Effector CD8-positive, alpha-beta T cell (primary cell): ENCODE measurements at places on chromosomes 1 and 21.
A peak's percentile ranks its signal among the peaks of the same experiment; 100 is the strongest.

DNA sequence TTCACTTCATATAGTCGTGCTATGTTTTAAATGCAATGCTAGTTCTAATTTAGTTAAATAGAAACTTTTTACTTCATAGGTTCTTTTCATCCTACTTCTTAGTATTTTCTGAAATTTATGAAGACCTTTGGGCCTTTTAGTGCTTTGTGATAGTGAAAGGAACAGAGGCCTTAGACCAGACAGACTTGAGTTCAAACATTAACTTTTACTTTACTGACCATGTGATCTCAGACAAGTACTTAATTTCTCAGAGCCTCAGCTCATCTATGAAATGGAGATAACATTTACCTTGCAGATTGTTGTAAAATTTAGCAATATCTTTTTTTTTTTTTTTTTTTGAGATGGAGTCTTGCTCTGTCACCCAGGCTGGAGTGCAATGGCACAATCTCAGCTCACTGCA is 57.5 kb downstream of the AK5 start:
- no peak for DNase-seq

GRCh38 chr1:245116131-245116530 is 38.7 kb upstream of the KIF26B start:
- no peak for DNase-seq

- DNase-seq: no peak
Observed at GRCh38 chr1:185483664-185484450, 166.8 kb upstream of the IVNS1ABP start.

DNA sequence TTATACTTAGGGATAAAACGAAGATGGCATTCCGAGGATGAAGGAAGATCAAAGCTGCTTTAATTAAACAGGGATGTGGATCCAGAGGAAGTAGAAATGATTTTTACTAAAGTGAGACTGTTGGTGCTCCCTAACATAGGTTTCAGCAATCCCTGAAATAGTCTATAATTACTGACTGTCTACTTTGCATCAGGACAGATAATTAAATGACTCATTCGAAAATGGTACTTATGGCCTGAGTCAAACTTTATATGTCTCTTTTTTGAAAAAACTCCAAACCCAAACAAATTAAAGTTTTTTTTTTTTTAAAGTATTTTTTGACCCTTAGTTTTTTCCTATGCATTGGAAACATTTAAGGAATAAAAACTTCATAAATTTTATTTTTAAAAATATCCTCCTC is 90.3 kb downstream of the LYST start:
- DNase-seq: no peak

- no peak for DNase-seq
Observed at GRCh38 chr1:56589369-56589768, 10.0 kb upstream of the PLPP3 start.

DNA sequence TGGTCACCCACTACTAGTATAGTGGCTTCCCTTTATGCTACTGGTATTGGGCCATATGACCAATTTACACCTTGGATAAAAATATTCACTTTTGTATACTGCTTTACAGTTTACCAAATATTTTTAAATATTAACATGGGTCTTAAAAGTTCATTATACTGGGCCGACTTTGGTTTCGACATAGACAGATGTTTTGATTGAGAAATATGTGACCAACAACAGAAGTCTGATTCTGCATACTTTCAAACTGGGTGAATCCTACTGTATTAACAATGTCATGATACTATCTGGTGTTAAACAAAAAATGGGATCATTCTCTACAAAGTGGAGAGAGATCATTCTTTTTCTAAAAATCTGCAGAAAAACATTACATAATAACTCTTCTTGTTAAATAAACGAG is 134.8 kb downstream of the AKT3 start:
- no peak for DNase-seq

DNA sequence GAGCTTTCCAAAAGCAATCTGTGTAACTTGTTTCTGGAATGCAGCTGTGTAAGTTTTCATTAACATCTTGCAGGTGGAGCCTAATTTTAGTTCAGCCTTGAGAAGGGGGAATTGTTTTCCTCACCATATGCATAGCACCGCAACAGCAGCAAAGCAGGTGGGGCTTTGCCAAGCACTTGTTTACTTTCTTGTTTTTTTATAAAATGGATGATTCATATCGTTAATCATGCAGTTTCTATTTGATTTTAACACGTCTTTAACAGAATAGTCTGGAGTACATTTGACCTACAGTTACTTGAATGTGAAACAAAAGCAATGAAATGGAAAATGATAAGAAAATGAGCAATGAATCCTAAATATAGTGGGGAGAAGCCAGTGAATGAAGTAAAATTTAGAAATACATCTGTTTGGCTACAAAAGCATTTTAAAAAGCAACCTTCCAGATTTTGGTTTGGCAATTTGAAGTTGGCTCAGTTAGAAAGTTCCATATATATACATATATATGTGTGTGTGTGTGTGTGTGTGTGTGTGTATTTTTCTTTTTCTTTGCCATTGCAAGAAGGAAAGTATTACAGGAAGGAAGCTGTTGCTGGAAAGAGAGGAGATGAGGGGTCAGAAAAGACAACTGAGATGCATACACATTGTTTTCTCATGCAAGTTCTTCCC is 119.0 kb upstream of the ADGRL2 start:
- no peak for DNase-seq

DNA sequence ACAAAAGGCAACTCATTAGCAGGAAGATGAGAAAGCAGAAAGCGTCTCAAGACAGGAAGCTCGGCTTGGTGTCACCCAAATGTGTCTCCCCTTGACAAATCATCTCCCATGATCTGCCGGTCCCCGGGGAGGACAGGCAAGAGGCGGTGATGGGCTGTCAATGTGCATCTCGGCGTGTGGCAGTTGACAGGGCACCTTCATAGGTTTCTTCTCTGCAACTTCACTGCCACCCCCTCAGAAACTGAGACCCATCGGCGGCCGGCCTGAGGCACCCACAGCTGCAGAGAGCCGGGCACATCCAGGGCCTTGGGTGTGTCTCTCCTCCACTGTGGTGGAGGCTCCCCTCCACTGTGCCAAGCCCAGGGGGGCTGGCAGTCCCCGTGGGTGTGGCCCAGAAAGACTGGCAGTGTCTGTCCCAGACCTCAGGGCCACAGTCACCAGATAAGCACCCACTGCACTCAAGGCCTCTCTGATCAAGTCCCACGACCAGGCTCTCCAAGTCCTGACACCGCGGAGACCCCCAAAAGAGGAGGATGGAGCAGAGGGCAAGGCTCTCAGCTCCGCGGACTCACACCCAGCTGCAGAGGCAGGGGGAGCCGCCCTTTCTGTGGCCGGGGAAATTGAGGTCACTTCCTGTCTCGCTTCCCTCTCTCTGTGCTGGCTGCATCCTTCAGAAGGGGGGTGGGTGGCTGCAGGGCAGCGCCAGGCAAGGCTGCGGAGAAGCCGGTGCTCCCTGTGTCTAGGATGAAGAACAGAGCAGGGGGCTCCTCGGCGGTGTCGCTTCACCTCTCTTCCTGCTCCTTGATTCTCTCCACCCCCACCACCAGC is 39.6 kb upstream of the LBR start:
- peak; percentile 60 for DNase-seq

GRCh38 chr1:31694069-31694963 is 9.5 kb downstream of the COL16A1 start:
- DNase-seq: no peak

DNA sequence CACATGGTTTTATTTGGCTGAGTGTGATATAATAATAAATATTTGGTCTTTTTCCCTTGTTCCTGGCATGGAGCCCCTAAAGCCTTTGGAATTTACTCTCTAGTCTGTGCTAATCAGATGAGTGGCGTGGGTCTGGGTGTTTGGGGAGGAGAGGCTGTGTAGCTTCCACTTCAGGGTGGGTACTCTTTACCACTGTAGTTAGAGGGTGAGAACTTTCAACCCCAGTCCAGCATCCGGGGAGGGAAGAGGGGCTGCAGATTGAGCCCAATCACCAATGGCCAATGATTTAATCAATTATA is 20.0 kb downstream of the USP25 start:
- no peak for DNase-seq

GRCh38 chr1:14539953-14540563 is 58.4 kb upstream of the KAZN start:
- no peak for DNase-seq

- DNase-seq: no peak
Observed at GRCh38 chr1:234686035-234686434, 76.1 kb upstream of the IRF2BP2 start.

DNA sequence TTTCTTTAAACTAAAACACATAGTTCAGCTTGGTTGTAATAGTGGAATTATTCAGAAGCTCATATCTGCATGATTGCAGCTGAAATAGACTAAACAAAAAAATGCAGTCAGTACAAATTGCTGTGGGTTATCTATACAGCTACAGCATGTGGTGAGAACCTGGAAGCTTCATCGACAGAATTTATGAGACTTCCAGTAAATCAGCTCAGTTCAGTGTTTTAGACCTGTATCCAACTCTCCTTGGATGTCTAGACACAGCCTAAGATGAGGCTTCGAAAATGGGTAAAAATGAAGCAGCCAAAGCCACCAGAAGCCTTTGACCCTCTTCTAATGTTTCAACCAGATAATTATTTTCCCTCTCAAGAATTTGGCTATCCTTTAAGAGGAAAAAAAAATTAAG is 127.1 kb upstream of the C1orf105 start:
- DNase-seq: no peak

DNA sequence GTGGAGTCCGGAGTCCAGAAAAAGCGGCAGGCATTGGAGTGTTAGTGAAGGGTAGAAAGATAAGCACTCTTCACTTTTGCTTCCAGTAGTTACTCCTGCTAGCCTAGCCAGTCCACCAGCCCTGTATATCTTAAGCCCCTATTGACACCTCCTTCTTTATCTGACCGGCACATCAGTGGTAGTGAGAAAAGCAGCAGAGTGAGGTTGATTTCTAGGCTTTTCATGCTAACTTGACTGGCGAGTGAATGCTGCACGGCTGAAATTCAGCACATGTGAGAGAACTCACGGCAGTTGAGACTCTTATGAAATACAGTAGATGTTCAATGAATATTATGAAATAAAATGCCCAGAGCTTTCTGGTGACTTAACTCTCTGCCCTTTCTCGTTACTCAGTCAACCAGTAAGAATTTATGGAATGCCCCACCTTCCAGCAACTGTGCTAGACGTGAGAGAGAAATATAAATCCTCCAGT is 128.2 kb downstream of the CACHD1 start:
- no peak for DNase-seq

DNA sequence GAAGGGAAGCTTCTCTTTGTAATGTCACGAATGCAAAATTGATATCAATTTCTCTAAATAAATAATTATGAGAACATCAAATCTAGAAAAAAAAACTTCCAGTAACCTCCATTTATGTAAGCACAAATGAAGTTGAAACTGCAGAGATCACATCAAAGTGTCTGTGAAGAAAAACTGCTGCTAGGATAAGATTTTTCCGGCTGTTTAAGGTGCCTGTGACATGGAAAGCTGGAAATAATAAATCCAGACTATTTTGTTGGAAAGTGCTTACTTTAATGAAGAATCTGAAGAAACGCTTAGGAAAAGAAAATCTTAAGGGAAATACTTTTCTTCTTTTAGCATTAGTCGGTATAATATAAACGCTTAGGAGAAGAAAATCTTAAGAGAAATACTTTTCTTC is 57.0 kb downstream of the CHRM3 start:
- no peak for DNase-seq

DNA sequence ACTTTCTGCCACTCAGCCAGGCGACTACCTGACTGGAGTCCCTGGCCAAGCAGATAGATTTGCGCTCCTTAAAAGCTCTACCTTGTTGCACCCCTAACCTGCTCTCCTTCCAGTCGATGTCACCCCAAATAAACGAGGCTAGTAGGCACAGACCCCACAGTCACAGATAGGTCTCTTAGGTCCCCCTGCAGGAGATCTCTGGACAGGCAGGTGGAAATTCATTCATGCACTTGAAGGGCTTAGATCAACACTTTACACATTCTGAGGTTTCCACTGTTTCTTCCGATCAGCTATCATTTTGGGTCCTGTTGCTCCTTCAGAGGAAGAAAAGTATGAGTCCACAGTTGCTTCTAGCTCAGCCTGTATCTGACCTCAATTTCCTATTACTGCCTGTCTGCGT is 272.6 kb upstream of the FMN2 start:
- no peak for DNase-seq

DNA sequence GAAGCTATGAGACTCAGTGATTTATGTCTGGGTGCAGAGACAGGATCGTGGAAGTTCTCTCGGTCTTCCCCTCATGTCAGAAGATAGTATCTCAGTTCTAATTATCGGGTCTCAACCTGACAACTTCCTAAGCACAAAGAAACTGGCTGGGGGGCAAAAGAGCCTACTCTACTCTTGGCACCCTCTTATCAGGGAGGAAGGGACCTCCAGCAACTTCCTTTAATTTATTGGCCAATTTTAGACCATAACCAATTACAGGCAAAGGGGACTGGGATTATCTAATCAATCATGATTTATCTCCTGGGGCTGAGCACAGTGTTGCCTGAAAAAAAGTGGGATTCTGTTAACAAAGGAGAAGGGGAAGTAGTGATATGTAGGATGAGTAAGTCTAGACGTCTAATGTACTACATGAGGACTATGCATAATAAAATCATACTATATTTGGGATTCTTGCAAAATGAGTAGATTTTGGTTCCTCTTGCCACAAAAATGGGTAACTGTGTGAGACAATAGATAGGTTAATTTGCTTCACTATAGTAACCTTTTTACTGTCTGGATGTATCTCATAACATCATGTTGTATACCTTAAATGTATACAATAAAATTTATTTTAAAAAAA is 98.8 kb downstream of the ZFYVE9 start:
- no peak for DNase-seq

DNA sequence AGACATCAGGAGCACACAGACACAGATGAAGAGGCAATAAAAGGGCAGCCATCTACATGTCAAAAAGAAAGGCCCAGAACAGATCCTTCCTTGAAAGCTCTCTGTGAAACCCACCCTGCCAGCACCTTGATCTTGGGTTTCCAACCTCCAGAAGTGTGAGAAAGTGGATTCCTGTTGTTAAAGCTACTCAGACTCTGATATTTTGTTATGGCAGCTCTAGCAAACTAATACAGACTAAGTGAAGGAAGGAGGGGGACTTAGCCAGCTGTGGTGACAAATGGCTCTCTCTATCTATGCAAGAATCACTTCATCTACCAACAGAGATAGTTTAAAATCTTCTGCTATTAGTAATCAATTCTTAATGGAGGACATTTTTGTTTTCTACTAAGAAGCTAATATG is 10.4 kb downstream of the SAMSN1 start:
- no peak for DNase-seq

GRCh38 chr1:89125240-89125912 is 538 bp downstream of the GBP2 start:
- DNase-seq: no peak

DNA sequence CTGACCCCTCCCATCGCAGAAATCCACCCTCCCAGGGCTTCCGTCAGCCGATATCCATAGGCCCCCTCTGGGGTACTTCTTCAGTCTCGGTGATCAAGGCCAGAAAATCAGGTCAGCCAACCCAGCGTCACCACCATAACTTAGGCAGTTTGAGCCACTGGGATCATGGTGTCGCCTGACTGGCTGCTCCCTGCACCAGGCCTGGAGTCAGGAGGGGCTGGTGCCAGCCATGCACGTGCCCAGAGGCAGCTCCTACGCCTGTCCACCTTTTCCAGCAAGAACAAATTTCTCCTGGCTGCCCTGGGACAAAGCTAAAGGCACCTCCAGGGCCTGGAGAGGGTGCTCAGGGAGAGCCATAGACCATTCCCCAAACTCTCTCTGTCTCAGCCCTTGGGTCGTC is 4.8 kb upstream of the CTRC start:
- no peak for DNase-seq
